Stimulated activated CD8-positive, alpha-beta memory T cell treated with anti-CD3 and anti-CD28 coated beads, Interleukin-4, amount 100 ng/mL, for 1 hour (primary cell): ENCODE measurements at places on chromosomes 13 and 19.

GRCh38 chr13:82739881-82740280 is 1142.4 kb downstream of the SLITRK1 start:
- no peak for DNase-seq

GRCh38 chr13:27171244-27171826 is at the start of gene USP12:
Gene USP12, minus strand, starts transcription at chr13:27171811. Its CDS starts 172 bp downstream, at chr13:27171639.
- no peak for DNase-seq

- no peak for DNase-seq
Observed at GRCh38 chr13:27052551-27053208, 118.9 kb downstream of the USP12 start.

GRCh38 chr19:18674616-18675015 is 8.9 kb upstream of the CRTC1 start:
- no peak for DNase-seq

DNA sequence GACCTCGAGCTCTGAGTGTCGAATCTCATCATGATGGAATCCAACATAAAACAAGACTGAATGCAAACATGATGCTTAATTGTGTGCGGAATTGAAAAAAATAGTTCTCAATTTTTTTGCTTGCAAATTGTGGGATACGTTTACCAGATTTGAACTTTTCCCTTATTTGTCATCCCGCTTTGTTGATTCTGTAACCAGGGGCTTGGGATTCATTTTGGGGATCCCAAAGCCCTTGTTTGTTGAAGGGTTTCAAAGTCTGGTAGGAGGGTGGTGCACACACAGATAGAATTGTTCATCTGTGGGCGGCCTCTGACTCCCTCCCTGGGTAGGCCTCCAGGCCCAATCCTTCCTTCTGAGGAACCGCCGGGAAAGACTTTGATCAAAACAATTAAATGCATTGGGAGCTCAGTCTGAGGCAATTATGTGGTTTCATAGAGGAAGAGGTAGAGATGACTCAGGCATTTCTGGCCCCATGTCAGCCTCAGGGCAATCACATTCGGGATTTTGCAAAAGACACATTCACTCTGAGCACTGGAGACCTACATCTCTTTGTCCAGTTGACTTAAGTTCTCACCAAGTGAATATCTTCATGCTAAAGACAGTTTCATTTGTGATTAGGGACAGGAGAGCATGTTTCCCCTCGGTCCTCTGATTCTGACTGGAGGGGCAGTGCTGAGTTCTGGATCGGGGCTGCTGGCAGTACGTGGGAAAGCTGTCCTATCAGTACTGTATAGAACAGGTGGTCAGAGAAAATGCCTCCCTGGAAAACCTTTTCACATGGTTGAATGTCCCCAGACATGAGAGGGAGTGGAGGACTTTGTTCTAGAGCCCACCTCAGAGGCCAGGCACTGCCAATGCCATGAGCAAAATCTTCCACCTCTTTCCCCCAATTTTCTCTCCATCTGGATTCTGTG is 27.8 kb upstream of the IGFL4 start:
- no peak for DNase-seq

- no peak for DNase-seq
Observed at GRCh38 chr19:57002710-57003109, 117.1 kb upstream of the USP29 start.
